ENCODE measurements at places on chromosomes 12 and 14. TPM values are rescaled to one million over a fixed set of nuclear protein-coding genes. Genes with fewer than 3 reads are reported as not detected.

Gene MYL6B
- total RNA-seq = 41.4 TPM

DNA sequence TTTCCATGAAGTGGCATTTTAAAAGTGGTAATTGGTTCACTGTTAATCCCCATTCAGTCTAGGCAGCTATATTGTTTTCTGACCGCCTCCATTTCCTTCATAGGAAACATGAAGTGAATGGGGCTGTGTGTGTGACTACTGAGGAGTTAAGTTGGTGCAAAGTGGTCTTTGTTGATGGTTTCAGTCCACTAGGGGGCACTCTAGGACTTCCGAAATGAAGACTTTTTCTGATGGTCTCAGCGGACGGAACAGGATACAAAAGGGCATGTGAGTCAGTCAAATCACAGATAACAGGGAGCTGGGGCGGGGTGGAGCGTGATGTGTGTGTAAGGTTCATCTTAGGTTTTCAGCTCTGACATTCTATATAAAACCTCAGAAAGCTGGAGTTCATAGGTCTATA lies 240.1 kb upstream of the OR4E1 start:
- DNase-seq = peak; percentile 27

GRCh38 chr12:26369588-26369987 lies 174.2 kb downstream of the SSPN start:
- DNase-seq = no peak

GRCh38 chr14:80522936-80523335 lies 311.6 kb upstream of the DIO2 start:
- DNase-seq = no peak

DNA sequence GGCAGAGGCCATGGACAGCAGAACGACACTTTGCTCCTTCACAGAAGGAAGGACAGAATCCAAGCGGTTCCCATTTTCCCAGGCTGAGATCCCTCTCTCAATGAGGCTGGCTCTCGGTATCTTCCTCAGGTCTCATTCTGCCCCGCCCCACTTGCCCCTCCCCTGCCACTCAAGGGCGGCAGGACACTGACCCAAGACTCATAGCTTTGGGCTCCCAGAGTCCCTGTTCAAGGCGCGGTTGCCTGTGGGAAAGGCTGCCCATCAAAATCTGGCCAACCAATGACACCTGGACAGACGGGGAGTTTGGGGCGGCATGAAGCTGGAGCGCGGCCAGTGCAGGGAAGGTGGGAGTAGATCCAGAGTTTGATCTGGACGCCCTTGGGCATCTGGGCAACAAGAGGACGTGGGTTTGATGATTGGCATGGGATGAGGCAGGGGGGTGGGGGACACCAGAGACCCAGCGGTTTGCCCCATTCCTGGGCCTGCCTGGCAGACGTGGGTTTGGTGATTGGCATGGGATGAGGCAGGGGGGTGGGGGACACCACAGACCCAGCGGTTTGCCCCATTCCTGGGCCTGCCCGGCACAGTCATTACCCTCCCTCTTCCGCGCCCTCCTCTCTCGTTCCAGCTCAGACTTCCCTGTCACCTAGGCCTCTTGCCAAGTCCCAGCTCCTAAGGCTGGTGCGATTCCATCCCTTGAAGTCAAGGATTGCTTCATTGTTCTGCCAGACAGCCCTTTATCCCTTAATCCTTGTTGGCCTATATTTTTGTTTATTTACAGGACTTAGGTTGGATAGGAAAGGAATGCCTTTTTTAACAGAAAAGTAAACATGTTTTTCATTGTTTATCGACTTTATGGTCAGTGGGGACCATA lies 92.1 kb downstream of the NINJ2 start:
- peak; percentile 80 for DNase-seq

Gene CAPZA3
- total RNA-seq = not detected

Gene GLT1D1
- 0.45 TPM for total RNA-seq

DNA sequence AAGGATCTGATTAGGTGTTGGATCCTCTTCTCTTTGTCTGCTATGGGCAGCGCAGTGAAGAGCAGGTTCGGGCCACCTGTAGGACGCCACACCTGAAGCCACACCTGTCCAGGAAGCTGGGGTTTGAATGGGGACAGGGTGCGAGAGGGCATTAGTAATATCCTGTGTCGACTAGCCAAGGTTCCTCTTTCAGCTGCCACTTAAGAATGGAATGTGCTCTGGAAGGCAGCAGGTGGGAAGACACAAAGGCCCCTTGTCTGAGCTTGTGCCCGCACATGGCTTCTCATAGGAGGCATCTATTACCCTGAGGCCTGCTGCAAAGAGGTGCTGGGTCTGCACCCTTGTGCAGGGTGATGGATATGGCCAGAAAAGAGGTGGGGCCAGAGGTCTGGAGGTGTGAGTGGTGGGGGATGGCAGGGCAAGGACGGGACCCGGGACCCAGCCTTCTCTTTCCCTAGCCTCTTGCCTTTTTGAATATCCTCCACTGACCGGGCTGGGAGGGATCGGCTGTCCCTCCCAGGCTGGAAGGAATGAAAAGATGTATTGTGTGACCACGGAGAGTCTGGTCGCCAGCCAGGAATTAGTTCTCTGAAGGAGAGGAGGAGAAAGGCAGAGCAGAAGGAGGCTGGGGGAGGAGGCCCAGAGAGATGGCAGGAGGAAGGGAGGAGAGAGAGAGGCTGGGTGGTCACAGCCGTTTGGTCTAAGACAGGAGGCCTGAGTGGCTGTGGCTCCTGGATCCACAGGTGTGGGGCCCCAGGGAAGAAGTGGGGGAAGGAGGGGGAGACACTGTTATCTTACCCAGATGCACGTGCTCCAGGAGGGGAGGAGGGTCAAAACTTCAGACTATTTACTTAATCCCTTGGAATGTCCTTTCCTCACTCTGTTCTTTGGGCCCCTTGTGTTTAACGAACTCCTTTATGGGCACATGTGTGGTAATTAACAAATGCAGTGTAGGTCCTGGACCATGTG lies 101.5 kb downstream of the SMOC1 start:
- DNase-seq = no peak

Gene TTC7B
- 72.2 TPM for total RNA-seq

GRCh38 chr14:69141550-69141949 lies 11.4 kb downstream of the DCAF5 start:
- no peak for DNase-seq

GRCh38 chr14:102396521-102396920 lies 33.8 kb downstream of the TECPR2 start:
- DNase-seq = no peak

Gene CISTR
- total RNA-seq = 2.4 TPM

DNA sequence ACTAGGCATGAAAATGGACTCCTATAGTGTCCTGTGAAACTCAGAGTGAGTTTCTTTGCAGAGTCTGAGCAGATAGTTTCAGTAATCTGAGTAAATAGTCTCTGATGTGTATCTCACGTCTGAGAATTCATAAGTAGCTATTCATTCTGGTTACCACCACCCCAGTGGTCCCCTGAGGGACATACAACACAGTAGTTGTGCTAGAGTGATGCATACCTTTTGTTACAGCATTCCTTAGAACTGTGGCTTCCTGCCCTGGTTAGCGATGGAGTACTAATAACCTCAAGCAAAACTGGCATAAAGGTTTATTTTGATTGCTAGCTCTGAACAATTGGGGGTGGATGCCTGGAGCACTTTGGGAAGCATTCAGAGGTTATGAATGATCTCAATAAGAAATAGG lies 114.7 kb downstream of the DAAM1 start:
- no peak for DNase-seq

Gene PAPOLA
- total RNA-seq = 166 TPM

Gene CCDC175
- not detected for total RNA-seq

DNA sequence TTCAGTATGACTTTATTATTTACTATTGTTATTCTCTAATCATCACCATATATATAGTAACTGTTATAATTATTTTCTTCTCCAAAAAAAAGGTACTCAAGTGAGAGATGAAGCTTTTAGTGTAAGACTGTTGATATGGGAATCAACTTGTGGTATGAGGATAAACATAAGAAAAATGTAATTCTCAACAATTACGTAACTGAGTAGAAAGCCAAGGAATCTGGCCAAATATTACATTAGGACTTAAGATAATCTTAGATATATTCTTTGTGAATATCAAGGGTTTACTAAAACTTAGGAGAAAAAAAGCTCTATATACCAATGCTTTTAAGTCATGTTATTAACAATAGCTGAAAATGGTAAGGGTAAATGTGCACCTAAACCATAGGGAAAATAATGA lies 13.3 kb downstream of the SENP1 start:
- DNase-seq = no peak

GRCh38 chr12:98401427-98401826 lies 114.0 kb upstream of the TMPO start:
- no peak for DNase-seq

DNA sequence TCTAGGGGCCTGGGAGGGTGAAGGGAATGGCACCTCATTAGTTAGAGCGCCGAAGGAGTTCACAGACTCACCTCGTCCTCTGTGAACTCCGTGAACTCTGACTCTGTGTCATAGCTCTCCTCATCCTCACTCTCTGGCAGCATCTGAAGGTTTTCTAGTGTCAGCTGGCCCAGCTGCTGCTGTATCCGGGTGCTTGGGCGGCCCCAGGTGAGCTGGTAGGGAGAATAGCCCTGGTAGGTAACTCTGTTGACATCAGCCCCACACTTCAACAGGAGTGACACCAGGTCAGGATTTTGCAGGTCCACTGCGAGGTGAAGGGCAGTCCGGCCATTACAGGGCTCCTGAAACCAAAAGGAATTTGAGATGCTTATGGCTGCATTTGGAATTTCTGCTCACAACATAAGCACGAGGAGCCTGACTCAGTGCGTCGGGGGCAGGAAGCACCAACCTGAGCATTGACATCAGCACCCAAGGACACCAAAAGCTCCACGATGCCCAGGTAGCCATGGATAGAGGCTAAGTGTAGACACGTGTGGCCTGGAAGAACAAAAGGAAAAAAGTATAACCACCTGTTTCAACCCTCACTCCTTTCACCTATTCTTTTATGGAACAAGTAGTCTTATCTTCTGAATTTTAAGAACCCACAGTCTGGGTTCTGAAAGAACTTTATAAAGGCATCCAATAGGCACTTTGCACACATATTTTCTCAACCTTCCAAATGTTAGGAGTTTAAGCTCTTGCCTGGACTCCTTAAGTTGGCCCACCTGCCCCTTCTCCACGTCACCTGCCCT lies 2.0 kb downstream of the NFKBIA start:
- DNase-seq = peak; percentile 44

- DNase-seq = no peak
Observed at GRCh38 chr14:50953502-50953901, 9.2 kb upstream of the PYGL start.

Gene GALNT16
- 101 TPM for total RNA-seq

Gene POTEM
- total RNA-seq = not detected

DNA sequence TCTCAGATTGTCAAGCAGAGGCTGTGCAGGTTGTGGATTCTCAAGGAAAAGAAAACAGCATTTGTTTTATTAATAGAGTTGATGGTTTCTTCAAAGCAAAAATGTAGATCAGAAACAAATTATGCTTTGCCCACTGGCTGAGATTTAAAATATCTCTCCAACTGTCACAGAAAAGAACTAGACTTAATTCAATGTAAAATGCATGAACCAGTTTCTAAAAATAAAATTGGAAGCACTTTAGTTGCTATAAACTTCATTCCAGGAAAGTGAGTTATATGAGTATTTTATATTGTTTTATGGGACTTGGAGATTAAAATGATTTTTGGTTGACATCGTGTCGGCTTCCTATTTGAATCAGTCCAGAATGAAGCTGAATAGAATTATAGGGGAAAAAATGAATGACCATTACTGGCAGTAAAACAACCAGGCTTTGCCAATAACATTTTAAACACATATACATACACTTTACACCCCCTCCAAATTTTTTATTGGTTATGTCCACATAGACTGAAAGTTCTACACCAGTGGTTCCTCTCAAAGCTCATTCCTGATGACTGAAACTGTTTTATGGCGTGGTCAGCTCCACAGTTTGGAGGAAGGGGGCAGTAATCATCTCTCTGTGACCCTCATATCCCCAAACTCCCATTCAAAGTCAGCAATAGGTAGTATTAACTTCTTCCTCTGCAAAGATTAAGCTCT lies 55.5 kb upstream of the DAAM1 start:
- DNase-seq = no peak

DNA sequence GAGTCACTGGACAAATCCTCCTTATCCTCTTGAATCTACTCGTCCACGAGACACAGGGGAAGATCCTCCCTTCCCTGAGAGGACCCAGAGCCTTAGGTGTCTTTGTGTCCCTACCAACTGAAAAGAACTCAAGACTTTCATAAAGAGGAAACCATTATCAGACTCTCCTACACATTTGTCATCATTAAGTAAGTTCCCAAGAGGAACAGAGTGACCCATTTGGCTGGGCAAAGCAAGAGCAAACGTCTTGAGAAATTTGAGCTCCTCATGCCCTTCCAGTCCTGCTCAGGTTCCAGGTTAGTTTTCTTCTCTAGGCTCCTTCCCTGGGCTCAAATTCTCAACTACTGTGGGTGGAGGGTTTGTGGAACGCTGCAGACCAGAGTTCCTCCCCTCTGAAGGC lies 5.7 kb downstream of the MLF2 start:
- DNase-seq = no peak

Gene VASH1
- 14.0 TPM for total RNA-seq

DNA sequence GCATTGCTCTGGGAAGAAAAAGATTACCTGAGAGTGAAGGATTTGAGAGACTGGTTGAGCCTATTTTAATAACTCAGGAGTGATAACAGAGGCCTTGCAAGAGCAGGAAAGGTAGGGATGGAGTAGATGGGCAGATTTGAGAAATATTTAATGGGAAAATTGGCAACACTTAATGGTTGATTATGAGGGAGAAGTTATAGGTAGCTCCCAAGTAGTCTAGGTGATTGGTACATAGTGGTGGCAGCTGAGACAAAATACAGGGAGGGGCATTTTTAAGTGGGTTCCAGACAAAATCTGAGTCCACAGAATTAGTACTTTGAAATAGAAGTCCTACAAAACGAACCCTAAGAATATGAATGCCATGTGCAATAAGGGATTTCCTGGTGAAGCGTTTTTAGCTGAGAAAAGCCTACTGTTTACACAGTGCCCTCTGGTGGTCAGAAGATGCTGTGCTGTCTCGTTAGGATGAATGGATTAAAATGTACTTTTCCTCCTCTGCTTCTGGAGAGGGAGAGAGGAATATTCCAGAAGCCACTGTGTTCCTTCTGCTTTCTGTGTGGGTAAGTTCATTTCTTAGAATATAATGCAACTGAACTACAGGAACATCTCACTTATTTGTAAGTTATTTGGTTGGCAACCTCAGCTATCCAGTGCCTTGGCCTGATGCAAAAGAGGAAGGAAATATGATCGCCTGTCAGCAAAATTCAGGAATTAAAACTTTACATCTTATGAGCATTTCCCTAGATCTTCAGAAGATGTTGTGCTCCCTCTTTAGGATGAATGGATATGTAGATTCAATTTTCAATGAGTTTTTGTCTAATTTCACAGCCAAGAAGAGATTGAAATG lies 6.5 kb downstream of the ZBTB1 start:
- DNase-seq = no peak

DNA sequence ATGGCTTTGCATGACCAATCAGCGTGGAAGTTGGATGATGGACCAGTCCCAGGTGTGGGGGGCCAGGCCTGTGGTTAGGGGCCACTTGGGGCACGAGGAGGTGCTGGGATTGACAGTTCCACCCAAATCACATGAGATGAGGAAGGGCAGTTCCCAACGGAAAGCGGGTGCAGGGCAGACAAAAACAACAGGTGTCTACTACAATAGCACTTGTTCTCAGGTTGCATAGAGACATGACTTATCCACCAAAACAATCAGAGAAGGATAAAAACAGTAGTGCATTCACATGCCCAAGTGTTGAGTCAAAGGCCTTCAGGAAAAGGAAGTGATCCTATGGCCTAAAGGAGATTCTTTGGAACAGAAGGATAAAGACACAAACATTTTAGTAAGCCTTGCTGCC lies 14.6 kb upstream of the EIF2B2 start:
- no peak for DNase-seq

Gene ANO2
- 16.1 TPM for total RNA-seq

Gene KICS2
- total RNA-seq = 2.7 TPM

GRCh38 chr12:66170606-66171005 lies 810 bp upstream of the TMBIM4 start:
- no peak for DNase-seq
